ENCODE measurements at places on chromosomes 16 and 17.

DNA sequence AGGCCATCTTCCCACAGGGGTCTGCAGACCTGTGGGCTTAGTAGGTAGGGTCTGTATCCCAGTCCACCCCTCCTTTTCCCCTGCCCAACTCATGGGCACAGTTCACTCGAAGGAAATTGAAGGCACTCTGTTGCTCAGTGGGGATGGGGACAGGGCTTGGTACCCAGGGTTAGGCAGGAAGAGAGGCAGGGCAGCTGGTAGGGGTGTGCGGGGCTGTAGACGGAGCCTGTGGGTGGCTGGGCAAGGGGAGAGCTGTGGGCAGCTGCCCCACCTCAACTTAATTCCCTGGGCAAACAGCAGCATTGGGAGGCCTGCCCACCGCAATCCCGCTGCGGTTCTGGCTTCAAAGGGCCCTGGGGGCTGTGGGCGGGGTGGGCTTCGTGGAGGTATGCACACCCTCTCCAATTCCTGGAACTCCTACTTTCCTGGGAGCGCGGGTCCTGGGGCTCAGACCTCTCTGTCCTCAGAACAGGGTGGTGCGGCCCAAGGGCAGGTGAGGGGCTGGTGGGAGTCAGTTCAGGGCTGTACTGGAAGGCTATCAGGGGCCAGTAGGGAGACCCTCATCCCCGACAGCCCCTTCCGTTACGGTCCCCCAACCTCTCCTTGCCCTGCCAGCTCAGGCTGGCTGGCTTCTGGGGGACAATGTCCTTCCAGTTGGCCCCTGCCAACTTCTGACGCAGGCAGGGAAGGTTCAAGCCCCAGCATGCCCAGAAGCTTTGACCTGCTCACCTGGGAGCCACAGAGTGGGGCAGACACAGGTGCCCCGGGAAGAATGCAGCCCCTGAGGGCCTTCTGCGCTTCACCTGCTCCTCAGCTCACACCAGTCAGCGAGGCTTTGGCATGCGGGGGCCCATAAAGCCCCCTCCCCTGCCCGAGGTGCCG lies 9.1 kb downstream of the FOXJ1 start:
- DNase-seq, result no peak

DNA sequence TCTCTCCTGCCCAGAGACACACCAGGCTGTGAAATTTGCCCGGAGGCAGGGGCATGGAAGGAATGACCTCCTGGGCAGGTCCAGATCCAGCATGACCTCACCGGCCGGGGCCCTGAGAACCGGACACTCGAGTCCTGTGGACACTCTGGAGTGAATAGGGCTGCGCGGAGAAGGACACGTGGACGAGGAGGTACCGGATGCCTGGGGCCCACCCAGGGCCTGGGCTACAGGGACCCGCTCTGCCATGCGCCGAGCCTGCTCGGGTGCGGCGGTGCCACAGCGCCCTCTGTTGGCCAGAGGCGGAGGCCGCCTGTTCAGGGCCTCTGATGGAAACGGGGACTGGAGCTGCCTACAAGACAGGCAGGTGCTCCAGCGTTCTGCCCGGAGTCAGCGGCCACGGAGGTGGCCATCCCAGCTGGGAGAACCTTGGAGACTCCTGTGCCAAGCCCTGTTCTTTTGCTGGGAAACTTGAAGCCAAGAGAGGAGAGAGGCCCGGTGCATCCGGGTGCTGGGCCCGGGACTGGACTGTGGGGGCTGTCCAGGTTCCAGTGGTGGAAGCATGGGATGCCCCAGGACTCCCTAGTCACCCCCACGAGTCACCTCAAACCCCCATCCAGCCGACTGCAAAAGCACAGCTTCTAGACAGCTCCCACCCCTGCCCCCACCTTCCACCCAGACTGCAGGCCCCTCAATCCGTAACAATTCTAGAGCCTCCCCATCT lies 19.3 kb upstream of the NXPH3 start:
- DNase-seq, result peak; percentile 15

DNA sequence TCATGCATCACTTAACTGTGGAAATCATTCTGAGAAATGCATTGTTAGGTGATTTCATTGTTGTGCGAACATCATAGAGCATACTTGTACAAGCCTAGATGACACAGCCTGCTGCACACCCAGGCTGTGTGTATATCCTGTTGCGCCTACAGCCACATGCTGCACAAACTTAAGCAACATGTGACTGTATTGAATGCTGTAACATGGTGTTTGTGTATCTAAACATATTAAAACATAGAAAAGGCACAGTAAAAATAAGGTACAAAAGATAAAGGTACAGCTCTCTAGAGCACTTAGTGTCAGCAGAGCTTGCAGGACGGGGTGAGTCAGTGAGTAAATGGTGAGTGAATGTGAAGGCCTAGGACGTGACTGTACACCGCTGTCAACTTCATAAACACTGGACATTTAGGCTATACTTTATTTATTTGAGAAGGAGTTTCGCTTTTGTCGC lies 11.9 kb downstream of the FOXK2 start:
- DNase-seq, result no peak

DNA sequence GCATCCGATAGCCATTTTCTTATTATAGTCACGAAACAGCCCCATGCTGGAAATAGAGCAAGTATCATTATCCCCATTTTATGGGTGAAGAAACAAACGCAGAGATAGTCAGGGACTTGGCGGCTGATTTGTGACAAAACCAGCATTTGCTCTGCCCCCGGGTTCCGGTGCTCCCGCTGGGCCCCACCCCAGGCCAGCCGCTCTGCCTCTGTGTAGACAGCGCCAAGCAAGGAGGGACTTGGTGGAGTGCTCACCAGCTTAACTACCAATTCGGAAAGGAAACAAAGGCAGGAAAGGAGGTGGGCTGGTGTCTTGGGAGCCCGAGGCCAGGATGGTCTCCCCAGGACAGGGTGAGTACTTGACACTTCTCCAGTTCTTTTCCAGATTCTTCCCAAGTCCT lies 10.0 kb downstream of the SRL start:
- DNase-seq, result no peak

DNA sequence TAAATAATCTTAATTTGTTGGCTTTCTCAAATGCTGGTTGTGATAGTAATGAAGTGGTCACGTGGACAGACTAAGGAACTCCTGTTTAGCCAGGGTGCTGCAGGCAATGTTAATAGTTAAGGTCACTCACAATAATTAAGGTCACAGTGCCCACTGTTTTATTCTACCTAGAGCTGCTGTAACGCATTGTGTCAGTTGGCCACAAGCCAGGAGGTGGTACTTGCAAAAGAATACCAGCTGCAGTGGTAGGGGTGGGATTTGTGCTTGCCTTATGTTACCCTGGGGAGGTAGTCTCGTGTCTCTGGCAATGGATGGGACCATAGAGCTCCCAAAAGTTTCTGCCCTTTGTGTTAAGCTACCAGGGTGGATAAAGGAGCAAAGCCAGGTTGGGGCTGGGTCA lies 969.1 kb upstream of the CDH8 start:
- DNase-seq, result no peak

DNA sequence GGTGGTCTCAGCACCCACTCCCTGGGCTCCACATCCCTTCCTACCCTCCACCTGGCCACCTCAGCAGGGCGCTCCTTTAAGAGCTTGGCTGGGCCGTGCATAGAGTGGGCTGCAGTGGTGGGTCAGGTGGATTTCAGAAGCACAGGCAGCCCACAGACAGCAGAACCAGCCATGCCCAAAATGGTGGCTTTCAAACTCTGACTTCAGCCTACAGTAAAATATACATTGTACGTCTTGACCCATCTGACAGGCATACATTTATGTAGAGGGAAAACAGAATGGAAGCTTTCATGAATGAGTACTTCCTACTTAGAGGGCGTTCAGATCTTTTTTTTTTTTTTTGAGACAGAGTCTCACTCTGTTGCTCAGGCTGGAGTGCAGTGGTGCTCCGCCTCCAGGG lies 26.0 kb upstream of the LASP1NB start:
- no peak for DNase-seq

GRCh38 chr17:74872313-74873036 lies at the start of gene FDXR:
Gene FDXR (minus strand): TSS chr17:74872994. CDS start chr17:74872944, 50 bp downstream.
- no peak for DNase-seq

DNA sequence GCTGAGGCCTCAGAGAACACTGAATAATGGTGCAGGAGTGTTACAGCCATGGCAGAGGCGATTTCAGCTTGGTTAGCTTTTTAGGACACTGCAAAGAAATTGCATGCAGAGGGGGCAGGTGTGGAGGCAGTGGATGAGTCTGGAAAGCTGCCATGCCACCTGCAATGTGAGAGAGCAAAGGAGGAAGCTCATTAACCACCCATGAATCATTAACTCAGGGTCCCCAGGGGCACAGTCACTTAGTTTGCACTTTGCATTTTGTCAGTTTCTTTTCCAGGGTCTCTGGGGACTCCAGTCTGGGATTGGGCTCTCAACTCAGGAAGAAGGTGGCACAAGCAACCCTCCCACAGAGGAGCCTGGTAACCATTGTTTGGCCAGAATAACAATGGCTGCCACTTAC lies 132.9 kb downstream of the USP31 start:
- DNase-seq, result peak; percentile 21

DNA sequence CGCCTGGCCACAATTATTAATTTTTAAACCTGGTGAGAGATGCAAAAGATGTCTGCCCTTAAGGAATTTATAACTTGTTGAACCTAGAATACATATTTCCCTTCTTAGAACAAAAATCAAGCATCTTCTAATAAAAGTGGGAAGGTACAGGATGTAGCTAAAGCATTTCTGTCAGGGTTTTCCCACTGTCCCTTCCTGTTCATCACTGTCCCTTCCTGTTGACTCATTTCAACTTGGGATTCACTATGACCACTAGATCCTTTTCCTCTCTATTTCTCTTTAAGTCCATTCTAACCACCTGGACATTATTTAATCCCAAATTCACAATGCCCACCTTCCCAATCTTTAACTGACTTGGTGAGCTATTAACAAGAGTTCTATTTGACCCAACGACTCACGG lies 33.9 kb upstream of the CDRT4 start:
- DNase-seq, result no peak

GRCh38 chr17:59754552-59754951 lies 47.1 kb downstream of the VMP1 start:
- peak; percentile 6 for DNase-seq

GRCh38 chr16:89624777-89625761 lies 11.6 kb downstream of the DPEP1 start:
- DNase-seq, result no peak

DNA sequence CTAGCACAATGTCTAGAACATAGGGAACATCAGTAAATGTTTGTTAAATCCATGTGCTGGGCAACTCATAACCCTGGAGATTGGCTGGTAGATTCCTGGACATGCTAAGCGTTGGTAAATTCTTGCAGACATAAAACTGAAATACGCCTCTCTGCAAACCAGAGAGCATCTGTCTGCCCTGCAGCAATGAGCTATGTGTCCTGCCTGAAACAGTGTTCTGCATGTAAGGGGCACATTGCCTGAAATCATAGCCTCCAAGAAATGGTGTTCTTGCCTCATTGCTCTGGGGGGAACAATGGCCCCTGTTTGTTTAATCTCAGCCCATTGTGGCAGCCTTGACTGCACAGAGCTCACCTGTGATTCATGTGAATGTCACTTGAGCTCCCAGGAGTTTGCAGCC lies 113.5 kb upstream of the CCL2 start:
- DNase-seq, result no peak

- DNase-seq, result no peak
Measured at GRCh38 chr17:78484271-78485246, 92.6 kb downstream of the DNAH17 start.

DNA sequence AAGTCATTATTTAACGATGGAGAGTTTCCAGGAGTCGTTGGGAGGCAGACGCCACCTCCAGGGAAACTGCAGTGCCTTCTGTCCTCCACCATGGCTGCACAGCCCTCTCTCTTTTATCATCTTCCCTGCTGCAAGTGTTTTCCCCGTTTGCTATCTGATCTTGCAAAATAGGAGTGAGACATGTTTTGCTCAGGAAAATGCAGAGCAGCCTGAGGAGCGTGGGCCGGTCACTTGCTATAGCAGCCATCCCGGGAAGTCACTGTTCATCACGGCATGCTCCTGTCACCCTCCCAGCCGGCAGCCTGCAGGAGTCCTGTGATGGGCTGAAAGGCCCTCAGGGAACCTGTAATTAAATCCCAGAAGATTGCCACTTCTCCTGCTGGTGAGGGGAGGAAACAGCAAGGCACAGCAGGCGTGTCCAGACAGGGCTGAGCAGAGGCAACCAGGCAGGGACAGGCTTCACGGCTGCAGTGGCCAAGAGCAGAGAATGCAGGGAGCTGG lies 143.1 kb downstream of the GSG1L start:
- DNase-seq, result no peak

GRCh38 chr17:77527409-77527808 lies 386.6 kb downstream of the SEC14L1 start:
- no peak for DNase-seq

DNA sequence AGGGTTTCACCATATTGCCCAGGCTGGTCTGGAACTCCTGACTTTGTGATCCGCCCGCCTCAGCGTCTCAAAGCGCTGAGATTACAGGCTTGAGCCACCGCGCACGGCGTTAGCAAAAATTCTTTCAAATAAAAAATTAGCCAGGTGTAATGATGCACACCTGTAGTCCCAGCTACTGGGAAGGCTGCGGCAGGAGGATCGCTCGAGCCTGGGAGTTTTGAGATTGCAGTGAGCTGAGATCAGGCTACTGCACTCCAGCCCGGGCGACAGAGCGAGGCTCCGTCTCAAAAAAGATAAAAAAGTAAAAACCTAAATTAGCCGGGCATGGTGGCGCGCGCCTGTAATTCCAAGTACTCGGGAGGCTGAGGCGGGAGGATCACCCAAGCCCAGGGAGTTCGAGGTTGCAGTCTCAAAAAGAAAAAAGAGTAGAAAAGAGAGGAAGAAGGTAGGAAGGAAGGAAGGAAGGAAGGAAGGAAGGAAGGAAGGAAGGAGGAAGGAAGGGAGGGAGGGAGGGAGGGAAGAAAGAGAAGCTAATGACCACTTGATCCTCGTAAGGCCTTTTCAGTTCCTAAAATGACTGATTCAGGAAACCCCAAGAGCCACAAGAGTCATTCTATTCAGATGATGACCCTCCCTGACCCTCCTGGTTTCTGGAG lies 59.2 kb downstream of the SRL start:
- no peak for DNase-seq

GRCh38 chr17:81084680-81085419 lies 49.9 kb downstream of the BAIAP2 start:
- no peak for DNase-seq

- DNase-seq, result no peak
Measured at GRCh38 chr16:85200471-85201278, 88.4 kb upstream of the CIBAR2 start.

GRCh38 chr16:4159726-4160125 lies 43.5 kb upstream of the ADCY9 start:
- DNase-seq, result no peak
